Stimulated activated CD8-positive, alpha-beta memory T cell treated with anti-CD3 and anti-CD28 coated beads, Interleukin-12 subunit alpha, Interleukin-12 subunit beta, amount 100 ng/mL, for 1 hour (primary cell): ENCODE measurements at places on chromosomes 1 and 21.
A peak's percentile ranks its signal among the peaks of the same experiment; 100 is the strongest.

- DNase-seq = no peak
Observed at GRCh38 chr1:146039844-146040194, 18.3 kb upstream of the HJV start.

DNA sequence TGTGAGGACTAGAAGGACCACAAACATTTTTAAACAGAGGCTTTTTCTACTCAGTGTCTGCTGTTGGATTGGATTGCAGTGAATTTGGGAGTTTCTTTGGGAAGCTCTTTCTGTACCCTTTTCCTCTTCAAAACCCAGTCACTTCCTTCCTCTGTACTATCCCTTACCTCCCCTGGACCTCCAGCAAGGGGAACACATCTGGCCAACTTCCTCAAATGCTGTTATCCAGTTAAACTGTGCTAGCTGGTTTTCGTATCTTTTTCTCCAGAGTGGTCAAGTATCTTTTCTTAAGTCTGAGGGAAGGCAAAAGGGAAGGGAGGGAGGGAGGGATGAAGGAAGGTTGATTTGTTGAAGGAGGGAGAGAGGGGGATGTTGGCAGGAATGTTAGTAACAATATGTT, 99.2 kb upstream of the TNR start:
- no peak for DNase-seq

- DNase-seq = no peak
Observed at GRCh38 chr1:177864538-177865305, 105.1 kb downstream of the SEC16B start.

DNA sequence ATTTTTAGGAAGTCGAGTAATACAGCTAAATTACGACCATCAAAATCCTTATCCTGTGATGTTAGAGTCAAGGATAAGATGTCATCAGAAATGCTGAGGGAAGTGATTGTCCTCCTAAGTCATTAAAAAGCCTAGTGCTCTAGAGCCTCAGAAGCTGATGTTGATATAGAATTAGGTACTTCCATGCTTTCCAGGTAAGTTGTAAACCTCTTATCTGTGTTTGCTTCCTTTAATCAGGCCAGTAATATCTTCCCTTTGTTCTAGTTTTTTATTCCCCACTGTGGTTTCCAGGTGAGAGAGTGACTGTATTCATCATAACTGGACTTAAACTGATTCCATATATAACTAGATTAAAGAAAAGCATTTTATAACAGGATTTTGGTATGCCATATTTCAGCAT, 44.4 kb downstream of the SMG7 start:
- DNase-seq = no peak

- DNase-seq = no peak
Observed at GRCh38 chr1:208161005-208161404, 83.2 kb downstream of the PLXNA2 start.

GRCh38 chr1:53766831-53767405, 28.0 kb upstream of the GLIS1 start:
- DNase-seq = no peak

DNA sequence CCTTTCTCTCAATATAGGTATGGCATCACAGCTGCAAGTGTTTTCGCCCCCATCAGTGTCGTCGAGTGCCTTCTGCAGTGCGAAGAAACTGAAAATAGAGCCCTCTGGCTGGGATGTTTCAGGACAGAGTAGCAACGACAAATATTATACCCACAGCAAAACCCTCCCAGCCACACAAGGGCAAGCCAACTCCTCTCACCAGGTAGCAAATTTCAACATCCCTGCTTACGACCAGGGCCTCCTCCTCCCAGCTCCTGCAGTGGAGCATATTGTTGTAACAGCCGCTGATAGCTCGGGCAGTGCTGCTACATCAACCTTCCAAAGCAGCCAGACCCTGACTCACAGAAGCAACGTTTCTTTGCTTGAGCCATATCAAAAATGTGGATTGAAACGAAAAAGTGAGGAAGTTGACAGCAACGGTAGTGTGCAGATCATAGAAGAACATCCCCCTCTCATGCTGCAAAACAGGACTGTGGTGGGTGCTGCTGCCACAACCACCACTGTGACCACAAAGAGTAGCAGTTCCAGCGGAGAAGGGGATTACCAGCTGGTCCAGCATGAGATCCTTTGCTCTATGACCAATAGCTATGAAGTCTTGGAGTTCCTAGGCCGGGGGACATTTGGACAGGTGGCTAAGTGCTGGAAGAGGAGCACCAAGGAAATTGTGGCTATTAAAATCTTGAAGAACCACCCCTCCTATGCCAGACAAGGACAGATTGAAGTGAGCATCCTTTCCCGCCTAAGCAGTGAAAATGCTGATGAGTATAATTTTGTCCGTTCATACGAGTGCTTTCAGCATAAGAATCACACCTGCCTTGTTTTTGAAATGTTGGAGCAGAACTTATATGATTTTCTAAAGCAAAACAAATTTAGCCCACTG, 11.5 kb downstream of the HIPK1 start:
- DNase-seq = peak; percentile 27

DNA sequence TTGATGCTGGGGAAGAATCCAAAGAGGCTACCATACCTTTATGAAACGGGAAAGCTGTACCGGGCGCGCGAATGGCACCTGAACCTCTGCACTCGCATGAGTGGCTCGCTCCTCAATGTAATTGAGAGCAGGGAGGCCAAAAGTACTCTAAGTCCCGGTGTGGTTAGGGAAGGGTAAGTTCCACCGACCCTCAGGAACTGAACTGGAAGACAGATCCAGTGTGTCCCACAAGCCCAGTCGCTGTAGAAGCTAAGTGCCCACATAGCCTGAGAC, 1.0 kb downstream of the GATAD2B start:
- no peak for DNase-seq

- DNase-seq = no peak
Observed at GRCh38 chr21:46517361-46517760, 58.7 kb downstream of the DIP2A start.

GRCh38 chr21:32088471-32088870, 190.4 kb downstream of the MIS18A start:
- DNase-seq = no peak
